C1 segment of cervical spinal cord (tissue), 14 donors: ENCODE measurements at places on chromosomes 7 and 10.

GRCh38 chr10:127942811-127943210, 35.9 kb downstream of the PTPRE start:
- no peak for DNase-seq

DNA sequence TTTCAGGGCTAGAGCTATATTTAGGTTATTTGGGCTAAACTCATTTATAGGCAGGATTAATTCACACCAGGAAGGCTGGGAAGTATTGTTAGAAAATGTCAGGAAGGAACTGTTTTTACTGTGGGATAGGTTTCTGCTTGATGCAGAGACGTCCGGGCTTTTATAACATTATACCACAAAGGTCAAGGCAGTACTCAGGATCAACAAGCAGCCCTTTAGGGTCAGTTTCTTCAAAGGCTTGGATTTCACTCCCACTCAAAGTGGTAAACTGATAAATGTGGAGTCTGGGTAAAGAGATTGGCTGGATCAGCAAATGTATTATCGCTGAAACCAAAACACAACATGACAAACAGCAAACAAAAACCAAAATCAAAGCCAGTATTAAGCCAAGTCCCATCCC, 127.2 kb downstream of the ARL5B start:
- no peak for DNase-seq

- DNase-seq, result no peak
Observed at GRCh38 chr7:47771336-47771989, 176.8 kb downstream of the PKD1L1 start.

- no peak for DNase-seq
Observed at GRCh38 chr10:73449113-73449512, 15.8 kb upstream of the MSS51 start.

DNA sequence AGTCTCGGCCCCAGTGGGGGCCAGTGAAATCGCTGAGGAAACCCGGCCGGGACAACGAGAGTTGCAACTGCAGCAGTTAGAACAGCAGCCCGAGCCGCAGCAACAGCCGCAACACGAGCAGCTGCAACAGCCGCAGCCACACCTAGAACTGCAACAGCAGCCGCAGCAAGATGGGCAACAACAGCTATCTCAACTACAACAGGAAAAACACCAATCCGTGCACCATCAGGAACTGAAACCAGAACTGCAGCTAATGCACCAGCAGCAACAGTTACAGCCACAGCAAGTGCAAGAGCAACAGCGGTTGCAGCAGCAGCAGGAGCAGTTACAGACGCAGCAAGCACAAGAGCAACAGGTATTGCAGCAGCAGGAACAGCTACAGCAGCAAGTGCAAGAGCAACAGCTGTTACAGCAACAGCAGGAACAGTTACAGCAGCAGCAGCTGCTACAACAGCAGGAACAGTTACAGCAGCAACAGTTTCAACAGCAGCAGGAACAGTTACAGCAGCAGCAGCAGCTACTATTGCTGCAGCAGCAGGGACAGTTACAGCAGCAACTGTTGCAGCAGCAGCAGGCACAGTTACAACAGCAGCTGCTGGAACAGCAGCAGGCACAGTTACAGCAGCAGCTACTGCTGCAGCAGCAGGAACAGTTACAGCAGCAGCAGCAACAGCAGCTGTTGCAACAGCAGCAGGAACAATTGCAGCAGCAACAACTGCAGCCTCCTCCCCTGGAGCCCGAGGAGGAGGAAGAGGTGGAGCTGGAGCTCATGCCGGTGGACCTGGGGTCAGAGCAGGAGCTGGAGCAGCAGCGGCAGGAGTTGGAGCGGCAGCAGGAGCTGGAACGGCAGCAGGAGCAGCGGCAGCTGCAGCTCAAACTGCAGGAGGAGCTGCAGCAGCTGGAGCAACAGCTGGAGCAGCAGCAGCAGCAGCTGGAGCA, 6.1 kb downstream of the ZNF853 start:
- no peak for DNase-seq

DNA sequence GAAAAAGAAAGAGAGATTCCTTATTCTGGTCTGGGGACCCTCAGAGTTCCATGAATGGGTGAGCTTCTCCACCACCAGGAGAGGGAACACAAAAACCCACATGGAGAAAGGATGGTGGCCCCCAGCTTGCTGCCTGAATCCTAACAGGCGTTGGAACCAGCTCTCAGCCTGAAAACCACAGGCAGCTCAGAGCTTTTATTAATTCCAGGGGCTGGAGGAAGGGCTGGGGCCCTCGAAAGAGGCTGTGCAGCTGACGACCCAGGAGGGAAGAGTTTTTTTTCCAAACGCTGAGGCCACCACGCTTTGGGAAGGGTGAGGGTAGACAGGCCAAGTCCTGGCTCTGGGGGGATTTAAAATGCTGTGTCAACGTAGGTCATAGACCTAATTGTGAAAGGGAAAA, 10.8 kb upstream of the ELN start:
- no peak for DNase-seq

GRCh38 chr7:111282626-111283025, 191.7 kb downstream of the LRRN3 start:
- DNase-seq, result no peak

DNA sequence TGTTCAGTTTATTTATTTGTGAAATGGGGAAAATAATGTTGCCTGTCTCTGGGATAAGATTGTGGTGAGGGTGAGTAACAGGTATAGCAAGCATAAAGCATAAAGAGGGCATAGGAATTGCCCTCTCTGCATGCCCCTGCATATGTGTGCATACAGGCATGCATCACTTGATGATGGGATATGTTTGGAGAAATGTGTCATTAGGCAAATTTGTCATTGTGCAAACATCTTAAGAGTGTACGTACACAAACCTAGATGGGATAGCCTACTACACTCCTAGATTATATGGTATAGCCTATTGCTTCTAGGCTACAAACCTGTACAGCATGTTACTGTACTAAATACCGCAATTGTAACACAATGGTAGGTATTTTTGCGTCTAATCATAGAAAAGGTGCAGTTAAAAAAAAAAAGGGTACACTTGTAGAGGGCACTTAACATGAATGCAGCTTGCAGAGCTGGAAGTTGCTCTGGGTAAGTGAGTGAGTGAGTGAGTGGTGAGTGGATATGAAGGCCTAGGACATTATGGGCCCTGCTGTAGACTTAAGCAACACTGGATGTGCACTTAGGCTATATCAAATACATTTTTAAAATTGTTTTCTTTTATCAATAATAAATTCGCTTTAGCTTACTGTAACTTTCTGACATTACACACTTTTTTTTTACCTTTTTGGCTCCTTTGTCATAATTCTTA, 386.5 kb upstream of the ANKRD30A start:
- DNase-seq, result no peak

GRCh38 chr7:112504093-112504695, 23.4 kb downstream of the LSMEM1 start:
- no peak for DNase-seq

- no peak for DNase-seq
Observed at GRCh38 chr7:143514995-143515735, 37.5 kb downstream of the TAS2R41 start.

GRCh38 chr7:72321081-72321480, 91.1 kb downstream of the CALN1 start:
- DNase-seq, result no peak

GRCh38 chr7:17564678-17565212, 266.3 kb downstream of the AHR start:
- no peak for DNase-seq

DNA sequence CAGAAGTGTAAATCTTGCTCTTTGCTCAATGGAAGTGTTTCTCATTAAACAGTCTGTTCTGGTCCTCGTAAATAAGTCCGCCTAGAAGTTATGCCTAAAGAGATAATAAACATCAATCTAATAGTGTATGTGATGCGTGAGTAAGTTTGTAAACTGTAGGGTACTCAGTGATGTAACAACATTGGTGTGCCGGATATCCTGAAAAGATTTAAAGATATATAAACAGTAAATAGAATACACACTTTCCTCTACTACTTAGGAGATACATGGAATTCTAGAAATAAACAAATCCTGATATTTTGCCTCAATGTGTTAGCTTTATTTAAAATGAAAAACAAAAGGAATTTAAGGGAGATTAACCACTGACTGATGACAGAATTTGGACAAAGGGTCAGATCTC, 123.5 kb downstream of the AHR start:
- no peak for DNase-seq

GRCh38 chr7:105775580-105775979, 100.8 kb downstream of the ATXN7L1 start:
- DNase-seq, result no peak

DNA sequence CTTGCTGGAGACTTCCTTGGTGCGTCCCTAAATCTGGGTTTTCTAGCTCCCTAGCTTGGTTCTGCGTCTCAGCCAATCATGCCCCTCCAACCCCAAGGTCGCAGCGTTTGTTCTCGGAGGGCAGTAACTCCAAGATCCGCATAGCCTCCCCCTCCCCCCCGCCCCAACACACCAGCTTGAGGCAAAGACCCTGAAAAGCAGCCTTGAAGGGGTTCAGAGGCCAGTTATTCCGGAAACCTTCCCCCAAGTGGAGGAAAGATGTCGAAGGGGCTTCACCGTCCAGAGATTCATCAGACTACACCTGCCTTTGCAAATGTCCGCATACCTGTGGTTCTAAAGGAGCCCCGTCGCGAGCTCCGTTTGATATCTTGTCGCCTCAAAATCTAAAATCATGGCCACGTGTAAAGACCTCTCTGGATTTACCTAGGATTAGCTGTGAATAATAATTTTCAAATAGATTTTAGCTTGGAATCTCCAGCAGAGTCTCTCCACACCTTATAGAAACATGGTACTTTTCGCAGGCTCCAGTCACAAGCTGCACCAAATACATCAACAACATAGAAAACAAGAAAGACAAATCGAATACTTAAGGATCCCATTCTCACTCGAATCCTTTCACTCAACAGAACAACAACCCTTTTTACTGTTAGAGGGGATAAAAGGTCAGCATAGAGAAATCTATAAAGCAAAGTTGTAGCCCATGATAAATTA, 7.9 kb downstream of the DLX6 start:
- no peak for DNase-seq

DNA sequence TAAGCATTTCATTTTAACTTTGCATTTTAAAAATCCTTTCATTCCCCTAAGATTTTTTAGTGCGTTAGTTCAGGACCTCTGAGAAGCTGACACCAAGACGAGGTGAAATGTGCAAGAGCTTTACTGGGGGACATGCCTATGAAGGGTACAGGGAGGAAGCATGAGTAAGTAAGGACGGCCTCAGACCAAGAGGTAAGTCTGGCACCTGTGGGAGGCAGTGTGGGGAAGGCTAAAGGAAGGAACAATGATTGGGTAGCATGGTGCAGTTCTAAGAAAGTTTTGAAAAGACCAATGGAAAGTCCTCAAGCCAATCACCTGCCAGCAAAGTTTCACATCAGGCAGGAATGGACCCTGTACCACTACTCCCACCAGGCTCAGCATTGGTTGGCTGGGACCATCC, 369.2 kb downstream of the GFRA1 start:
- no peak for DNase-seq

DNA sequence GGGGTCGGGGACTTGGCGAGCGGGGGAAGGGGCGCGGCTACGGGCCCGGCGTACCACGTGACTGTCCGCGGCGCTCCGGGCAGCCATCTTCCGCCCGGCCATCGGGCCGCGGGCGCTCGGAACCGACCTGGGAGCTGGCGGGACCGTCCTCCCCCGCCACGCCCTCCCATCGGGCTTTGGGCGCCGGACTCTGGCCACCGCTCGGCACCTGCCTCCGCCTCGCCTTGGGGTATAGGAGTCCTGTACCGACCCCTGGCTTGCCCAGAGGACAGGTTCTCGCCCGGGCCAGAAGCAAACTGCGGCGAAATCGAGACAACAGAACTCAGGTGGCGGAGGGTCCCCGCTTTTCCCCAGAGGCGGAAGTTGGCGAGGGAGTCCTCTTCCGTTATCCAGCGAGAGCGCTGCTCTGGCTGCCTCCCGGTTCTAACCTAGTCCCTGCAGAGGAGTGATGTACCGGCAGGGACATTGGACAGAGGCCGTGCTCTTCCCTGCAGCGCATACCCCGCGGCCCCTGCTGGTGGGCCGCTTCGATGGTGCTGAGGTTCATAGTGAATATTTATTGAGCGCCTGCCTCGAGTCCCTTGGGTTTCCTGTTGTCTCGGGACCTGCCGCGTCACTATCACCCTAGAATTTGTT, 1.2 kb upstream of the SGMS1 start:
- DNase-seq, result peak; percentile 96

- DNase-seq, result no peak
Observed at GRCh38 chr10:77028042-77028441, 609.6 kb downstream of the KCNMA1 start.

GRCh38 chr10:95872158-95872711, 35.5 kb upstream of the CC2D2B start:
- no peak for DNase-seq

GRCh38 chr10:88008866-88009470, 145.5 kb downstream of the PTEN start:
- DNase-seq, result no peak

- DNase-seq, result no peak
Observed at GRCh38 chr7:156612930-156613329, 27.6 kb upstream of the RNF32 start.

DNA sequence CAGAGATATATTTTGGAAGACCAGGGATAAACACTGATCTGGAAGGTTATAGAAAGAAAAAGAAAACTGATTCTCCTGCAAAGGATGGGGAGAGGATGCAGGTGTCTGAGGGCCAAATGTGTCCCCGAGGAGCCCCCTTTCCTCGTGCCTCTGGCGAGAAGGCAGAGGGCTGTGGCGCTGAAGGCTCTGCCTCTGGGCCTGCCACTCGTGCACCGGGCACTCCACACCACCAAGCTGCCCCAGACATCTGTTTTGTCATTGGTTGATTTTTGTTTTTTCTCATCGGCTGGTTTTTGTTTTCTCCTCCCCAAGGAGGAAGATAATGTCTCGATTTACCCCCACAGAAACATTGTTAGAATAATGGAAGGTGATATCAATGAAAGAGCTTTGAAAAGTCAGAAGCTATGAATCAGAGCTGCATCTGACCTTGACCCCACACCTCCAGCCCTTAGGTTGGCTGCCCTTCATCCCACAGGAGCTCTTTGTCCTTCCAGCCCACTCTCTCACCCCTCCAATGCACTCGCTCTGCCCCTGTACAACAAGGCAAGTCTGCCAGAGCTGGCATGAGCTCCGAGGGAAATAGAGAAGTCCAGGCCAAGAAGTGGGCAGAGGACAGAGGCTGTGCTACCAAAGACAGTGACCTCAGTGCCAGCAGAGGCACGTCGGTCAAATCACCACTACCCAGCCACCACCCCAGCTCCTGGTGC, 124.8 kb downstream of the TCERG1L start:
- no peak for DNase-seq

- no peak for DNase-seq
Observed at GRCh38 chr10:51313773-51314478, 239.6 kb downstream of the PRKG1 start.

GRCh38 chr7:18330548-18330947, 165.0 kb upstream of the HDAC9 start:
- DNase-seq, result no peak

DNA sequence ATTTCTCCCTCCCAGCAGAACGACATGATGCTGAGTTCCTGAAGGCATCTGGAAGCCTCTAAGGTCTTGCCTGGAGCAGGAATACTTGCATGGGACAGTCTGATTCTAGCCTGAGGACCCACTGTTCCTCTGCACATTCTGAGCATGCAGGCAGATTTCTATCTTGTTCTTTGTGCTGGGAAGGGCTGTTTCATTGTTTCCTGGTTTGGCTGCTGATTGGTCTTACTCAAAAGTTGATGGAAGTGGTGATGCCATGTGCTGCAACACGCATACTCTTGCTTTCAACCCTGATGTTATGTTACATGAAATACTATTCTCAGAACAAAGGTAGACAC, 307.0 kb downstream of the GATA3 start:
- DNase-seq, result no peak

- DNase-seq, result peak; percentile 71
Observed at GRCh38 chr10:6239213-6239991, 36.7 kb downstream of the PFKFB3 start.
